ENCODE measurements at places on chromosomes 3 and 15. TPM values are rescaled to one million over a fixed set of nuclear protein-coding genes. Genes with fewer than 3 reads are reported as not detected.

The KNG1 gene
- not detected for total RNA-seq

The CASR gene
- total RNA-seq, result not detected

The KY gene
- 4.0 TPM for total RNA-seq

The AGBL1 gene
- total RNA-seq, result not detected

The CPN2 gene
- total RNA-seq, result not detected

The ROPN1 gene
- not detected for total RNA-seq

- no peak for DNase-seq
These were observed 163.5 kb downstream of the ABHD5 start for GRCh38 chr3:43854283-43854682.

DNA sequence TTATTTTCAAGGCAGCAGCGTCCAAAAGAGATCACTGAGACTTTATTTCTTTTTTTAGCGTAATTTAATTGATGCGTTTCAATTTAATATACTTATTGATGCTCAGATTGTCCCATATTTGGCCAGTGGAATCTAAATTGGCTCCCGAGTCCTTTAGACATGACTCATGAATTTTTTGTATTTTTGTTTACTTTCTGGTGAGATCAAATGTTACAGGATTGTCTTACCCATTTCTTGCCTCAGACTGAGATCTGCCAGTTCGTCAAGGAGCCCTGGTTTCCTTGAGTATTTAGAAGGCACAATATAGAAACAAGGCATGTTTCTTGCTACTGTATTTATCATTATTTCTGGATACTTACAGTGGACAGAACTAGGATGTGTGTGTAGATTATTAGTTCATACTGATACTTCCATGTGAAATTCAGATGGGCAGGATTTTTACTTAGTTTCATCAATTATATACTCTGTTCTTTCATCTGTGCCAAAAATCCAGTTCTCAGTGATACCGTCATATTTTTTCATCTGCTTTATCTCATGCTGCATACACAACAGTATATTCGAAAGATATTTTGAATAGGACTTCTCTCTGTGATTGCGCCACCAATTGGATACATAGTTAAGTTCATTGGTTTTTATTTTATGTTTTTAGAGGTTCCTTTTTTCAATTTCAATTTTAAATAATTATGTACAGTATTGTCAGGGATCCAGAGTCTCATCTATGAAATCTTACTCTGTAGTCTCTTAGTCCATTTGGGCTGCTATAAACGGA is 436.9 kb upstream of the C2CD4B start:
- DNase-seq, result no peak

DNA sequence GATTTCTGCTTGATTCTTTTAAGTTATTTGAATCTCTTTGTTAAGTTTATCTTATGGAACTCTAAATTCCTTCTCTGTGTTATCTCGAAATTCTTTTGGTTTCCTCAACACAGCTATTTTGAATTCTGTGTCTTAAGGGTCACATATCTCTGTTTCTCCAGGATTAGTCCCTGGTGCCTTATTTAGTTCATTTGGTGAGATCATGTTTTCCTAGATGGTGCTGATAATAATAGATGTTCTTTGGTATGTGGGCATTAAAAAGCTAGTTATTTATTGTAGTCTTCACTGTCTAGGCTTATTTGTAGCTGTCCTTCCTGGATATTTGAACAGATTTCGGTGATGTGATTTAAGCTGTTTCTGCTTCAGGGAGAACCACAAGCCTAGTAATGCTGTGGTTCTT is 615.6 kb upstream of the NECTIN3 start:
- DNase-seq, result no peak

DNA sequence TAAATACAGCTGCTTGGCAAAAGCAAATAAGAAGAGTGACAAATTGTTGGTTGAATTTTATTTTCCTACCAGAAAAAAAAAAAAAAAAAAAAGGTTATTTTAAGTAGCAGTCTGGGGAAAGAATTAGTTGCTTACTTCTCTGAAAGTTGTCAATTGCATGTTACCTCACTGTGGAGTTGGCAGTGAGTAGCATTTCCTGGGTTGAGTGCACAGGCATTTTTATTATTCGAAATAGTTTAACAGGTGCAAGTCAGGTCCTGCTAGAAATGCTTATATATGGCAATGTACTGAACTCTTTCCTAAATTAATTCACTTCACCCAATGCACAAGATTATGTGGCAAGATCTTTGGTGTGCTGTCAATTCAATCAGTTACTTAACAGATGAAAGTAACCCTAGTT is 680.6 kb downstream of the EPHA3 start:
- DNase-seq, result no peak

DNA sequence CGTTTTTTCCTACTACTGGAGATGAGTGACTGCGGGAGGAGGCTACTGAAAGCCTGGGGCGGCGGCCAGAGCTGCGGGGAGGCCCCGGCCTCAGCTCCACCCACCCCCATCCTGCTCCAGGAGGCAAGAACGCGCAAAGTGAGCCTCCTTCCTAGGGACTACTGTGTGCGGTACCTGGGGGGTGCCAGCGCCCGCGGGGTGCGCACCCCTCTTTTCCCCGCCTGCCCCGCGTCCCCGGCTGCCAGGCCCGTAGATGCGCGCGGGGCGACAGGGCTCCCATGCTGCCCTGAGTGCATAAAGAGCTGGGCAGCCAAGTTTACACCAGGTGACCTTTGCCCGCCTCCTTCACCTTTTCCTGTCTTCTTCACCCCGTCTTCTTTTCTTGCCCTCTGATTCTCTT is 2.5 kb upstream of the USF3 start:
- peak; percentile 22 for DNase-seq

DNA sequence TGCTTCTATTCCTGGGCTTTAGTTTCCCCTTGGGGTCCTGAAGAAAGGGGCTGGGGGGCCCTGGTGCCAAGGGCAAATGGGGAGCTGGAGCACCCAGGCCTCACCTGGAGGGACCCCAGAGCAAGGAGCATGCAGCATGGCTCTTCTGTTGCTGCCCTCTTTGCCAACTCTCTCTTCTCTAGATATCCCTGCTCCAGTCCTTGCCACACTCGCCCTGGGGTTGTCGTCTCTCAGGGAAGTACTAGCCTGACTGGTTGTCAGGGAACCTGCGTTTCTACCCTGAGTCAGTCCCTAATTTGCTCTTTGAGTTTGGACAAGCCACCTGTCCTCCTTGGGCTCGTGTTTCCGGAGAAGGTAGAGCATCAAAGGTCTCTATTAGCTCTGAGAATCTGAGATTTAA is 63.7 kb upstream of the UBE2Q2 start:
- DNase-seq, result no peak

DNA sequence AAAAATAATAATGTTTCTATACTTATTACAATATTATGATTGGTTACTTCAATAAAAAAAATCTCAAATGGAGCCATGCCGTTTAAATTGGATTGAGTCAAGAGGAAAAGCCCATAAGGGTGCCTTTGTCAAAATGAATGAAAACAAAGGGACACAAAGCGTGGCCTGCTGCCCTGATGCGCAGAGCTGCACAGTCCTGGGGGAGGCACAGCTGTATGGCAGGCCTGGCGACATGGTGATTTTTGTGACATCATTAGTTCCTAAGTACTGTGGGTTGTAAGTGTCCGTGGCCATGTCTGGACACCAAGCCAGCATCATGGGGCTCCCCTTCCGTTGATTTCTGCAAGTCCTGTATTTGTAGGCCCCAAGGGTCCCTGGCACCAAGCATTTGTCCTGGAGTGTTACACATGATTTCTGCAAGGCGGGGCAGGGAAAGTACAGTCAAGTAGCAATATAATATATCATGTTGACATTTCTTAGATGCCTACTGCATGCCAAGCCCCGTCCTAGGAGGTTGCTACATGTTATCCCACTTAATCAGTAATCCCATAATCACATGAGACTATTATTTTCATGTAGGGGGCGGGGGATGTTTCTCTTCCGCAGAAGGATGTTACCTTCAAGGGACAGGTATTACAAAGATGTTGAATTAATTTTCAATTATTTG is 59.7 kb downstream of the GHSR start:
- DNase-seq, result no peak

- DNase-seq, result no peak
These were observed 61.8 kb downstream of the OXNAD1 start for GRCh38 chr3:16326724-16327349.

DNA sequence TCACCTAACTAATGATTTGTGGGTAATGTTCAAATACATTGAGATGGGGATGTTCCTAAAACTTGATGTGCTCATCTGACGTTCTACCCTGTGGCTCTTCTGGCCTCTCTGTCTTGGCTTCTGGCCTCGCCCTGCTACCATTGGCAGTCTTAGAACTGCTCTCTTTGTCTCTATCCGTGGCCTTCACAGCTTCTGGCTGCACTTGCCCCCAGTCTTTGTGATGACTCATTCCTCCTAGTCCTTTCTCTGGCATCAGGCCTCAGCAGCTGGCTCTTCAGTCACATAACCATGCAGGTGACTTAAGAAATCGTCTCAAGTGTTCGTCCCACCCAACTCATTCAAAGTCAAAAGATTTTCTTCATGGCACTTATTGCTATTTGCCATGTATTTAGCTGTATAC is 188.1 kb downstream of the BBX start:
- DNase-seq, result peak; percentile 28

- no peak for DNase-seq
These were observed 1.0 kb downstream of the MYO9A start for GRCh38 chr15:72116731-72117485.

- no peak for DNase-seq
These were observed 250.9 kb upstream of the CFAP20DC start for GRCh38 chr3:59300733-59301132.

- no peak for DNase-seq
These were observed 20.4 kb downstream of the NSUN3 start for GRCh38 chr3:94083261-94083660.

DNA sequence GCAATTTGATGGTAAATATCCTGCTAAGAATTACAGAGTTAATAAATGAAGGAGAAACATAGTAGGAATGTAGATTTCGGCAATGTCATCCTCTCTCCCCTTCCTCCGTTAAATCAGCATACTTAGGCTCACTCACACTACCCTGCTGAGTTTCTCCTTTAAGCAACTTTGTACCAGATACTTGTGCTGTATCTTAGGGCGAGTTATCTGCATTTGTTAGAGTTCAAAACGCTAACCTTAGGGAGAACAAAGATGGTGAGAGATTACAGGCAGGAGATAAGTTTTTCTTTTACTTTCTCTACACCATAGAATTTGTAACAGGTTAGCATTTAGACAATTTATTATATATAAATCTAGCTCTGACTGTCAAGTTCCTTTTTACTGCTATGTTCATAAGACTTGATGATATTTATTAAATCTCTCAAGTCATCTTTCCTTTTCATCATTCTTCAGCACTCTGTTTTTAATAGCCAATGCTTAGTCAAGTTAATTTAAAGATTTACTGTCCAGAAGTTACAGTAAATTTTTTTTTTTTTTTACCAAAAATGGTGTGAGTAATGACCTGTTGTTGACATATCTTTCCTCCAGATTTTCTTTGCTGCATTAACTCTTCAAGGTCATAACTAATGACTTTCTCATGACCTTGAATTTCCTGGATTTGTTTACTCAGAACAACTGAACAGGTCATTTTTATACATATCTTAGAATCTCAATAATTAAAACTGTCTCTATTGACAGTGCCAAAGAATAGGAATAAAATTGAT is 22.2 kb downstream of the SUCNR1 start:
- no peak for DNase-seq

- no peak for DNase-seq
These were observed 19.9 kb downstream of the SPICE1 start for GRCh38 chr3:113495035-113495434.

Measured in uterus (tissue), 4 donors.